ENCODE measurements at places on chromosomes 13 and 19.

GRCh38 chr13:95614641-95615245 lies 29.8 kb downstream of the DZIP1 start:
- DNase-seq, result no peak

GRCh38 chr13:100098445-100099116 lies 9.7 kb downstream of the PCCA start:
- no peak for DNase-seq

- DNase-seq, result no peak
Measured at GRCh38 chr13:46728777-46729176, 68.2 kb downstream of the ESD start.

DNA sequence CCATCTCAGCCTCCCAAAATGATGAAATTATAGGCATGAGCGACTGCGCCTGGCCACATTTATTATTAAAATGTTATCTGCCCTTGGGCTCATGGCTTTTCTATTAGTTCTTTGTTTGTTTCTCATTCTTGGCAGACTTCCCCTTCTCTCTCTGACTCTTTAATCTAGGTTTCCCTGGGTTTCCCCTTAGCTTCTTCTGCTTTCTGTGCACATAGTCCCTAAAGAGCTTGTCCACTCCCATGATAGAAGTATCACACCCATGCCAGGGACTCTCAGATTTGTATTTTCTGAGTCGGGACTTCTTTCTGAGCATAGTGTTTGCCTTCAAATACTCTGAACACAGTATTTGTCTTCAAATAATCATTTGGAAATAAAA lies 38.6 kb upstream of the ITM2B start:
- no peak for DNase-seq

DNA sequence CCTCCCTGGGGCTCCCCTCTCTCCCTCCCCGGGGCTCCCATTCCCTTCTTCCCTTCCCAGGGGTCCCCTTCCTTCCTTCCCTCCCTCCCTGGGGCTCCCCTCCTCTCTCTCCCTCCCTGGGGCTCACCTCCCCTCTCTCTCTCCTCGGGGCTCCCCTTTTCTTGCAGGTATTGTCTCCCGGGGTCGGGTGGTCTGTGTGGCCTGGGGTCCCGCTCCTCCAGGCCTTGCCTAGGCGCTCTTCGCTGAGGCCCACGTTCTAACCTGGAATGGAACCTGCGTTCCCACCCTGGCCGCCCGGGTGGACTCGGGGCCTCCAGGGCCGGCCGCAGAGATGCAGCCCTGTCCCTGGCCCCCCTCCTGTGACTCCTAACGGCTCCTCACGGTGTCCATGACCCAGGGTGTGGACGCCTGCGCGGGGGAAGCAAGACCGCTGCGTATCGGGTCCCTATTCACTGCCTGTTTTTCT lies 940 bp upstream of the DCUN1D2 start:
- no peak for DNase-seq

DNA sequence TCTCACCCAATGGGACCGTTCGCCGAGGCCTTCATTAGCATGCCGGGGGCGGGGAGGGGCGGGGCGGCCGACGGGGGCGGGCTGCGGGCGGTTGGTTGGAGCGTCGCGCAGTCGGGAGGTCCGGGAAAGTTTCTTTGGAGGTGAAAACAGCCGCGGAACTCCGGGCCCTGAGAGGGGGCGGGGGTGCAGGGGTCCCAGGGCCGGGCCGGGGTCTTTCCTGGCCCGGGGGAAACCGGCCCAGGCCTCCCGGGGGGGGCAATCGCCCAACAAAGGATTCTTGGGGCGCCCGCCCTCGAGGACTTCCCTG lies at the start of gene HMG20B:
Gene HMG20B, plus strand, starts transcription at position 90 of the 307 bp plus-strand sequence. CDS start 366 bp downstream, outside the sequence.
- no peak for DNase-seq

DNA sequence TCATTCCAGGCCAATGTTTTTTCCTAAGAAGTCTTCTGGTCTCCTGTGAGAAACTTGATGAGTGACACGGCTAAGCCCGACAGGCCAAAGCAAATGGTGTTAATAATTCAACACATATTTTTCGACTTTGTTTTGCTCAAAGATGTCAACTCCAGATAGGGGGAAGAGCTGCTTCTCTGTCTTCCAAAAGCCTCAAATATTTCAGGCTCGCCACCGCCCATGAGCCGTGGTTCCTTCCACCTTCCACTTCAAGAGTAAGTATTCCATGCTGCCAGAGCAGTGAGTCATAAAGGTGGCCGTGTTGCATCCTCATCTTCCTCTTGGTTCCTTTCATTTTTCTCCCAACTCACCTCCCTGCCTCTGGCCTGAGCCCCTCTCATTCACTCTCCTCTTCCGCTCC lies 272.6 kb downstream of the EFNB2 start:
- no peak for DNase-seq

All from activated naive CD4-positive, alpha-beta T cell (primary cell).